Muscle of back (tissue), 13 donors: ENCODE measurements at places on chromosomes 6 and 20.

- DNase-seq: peak; percentile 83
These were observed 196.0 kb downstream of the BTBD3 start for GRCh38 chr20:12113468-12114371.

DNA sequence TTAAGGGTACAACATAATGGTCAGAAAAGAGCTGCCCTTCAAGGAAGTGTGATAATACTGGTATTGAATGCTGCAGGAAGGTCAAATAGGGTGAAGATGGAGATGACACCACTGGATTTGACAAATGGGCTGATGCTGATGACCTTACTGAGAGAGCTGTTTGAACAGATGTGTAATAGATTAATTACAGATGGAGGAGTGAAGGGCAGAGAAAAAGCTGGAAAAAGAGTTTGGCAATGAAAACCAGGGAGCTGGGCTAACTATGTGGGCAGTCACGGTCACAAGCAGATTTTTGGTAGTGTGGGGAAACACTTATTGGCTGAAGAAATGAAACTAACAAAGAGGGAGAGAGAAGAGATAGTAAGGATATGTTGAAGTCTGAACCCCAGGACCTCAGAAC lies 83.6 kb upstream of the ENPP5 start:
- DNase-seq: no peak

DNA sequence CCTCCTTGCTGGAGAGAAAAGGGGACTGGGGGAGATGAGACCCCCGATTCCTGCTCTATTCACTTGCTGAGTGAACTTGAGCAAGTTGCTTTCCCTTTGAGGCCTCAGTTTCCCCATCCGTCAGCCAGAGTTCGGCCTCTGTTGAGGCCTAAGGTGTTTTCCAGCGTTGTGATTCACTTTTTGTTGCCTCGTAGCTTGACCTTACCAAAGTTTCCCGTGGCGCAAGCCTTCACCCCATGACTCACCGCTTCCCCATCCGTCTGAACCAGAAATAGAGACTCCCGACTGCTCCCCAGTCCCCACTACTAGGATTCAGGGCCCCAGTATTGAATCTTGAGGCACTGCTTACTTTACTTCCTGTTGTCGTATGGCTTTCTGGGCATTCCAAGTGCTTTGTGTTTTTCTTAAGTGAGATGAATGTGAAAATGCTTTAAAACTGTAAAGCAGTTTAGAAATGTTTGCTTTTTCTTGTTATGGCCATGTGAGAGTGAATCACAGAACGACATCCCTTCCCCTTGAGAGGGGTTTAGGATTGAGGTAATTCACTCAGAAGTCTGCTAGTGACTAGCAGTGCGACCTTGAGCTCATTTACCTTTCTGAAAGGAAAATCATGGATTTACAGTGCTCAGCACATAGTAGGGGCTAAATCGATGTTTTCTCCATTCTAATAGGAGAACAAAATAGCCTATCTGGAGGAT lies 1.2 kb downstream of the CHMP4B start:
- DNase-seq: no peak

DNA sequence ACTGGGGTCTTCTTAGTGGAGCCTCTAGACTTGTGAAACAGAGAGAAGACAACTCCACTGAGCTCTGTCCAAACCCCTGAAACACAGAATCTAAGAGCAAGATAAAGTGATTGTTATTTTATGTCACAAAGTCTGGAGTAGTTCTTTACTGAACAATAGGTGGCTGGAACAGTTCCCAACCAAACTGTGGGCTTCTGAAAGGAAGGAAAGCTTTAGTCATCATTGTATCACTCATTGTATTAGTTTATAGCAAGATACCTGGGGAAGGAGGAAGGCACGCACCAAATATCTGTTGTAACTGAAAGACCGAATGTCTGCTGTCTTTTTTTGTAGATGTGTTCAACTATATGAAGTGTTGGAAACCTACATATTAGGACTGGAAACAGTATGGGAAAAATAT lies 284.9 kb upstream of the TBX18 start:
- no peak for DNase-seq

- DNase-seq: no peak
These were observed 25.6 kb upstream of the ABCC10 start for GRCh38 chr6:43401730-43402129.

DNA sequence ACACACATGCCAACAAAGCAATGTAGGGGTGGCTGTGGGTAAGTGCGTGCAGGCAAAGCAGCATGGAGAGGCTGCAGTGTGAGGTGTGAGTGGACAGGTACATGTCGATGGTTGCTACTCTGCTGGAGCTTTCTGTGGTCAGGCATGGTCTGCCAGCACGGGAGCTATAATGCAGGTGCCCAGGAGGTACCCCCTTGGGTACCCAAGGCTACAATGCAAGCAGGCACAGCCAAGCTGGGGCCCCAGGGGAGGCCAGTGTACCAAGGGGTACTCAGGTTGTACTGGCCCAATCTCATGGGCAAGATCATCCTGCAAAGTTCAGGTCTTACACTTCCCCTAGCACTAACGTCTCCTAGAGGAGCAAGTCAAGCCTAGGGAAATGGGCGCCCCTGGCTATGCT lies 58.4 kb upstream of the IRAK1BP1 start:
- DNase-seq: no peak

DNA sequence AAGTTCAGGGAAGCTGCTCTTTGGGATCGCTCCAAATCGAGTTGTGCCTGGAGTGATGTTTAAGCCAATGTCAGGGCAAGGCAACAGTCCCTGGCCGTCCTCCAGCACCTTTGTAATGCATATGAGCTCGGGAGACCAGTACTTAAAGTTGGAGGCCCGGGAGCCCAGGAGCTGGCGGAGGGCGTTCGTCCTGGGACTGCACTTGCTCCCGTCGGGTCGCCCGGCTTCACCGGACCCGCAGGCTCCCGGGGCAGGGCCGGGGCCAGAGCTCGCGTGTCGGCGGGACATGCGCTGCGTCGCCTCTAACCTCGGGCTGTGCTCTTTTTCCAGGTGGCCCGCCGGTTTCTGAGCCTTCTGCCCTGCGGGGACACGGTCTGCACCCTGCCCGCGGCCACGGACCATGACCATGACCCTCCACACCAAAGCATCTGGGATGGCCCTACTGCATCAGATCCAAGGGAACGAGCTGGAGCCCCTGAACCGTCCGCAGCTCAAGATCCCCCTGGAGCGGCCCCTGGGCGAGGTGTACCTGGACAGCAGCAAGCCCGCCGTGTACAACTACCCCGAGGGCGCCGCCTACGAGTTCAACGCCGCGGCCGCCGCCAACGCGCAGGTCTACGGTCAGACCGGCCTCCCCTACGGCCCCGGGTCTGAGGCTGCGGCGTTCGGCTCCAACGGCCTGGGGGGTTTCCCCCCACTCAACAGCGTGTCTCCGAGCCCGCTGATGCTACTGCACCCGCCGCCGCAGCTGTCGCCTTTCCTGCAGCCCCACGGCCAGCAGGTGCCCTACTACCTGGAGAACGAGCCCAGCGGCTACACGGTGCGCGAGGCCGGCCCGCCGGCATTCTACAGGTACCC lies at the start of gene ESR1:
Gene ESR1, plus strand, starts transcription at position 170 of the 858 bp plus-strand sequence. Its CDS starts 231 bp downstream, at position 401.
- DNase-seq: peak; percentile 13
